ENCODE measurements at places on chromosomes 7 and 10.
A peak's percentile ranks its signal among the peaks of the same experiment; 100 is the strongest.

DNA sequence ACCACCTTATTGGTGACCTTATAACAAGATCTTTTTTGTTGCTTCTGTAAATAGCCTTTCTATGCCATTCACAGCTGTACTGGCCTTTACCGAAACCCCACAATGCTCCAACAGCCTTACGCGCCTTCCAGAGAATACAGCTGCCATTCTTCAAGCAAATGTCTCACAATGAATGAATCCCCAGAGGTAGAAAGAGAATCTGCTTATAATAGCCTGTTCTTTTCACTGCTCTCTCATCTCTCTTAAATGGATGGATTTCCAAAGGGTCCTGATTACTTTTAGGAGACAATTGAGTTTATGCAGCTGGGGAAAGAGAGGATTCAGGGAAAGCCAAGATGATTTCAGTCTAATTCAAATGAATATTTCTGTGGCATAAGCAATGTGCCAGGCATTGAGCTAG, 183.1 kb upstream of the PDE1C start:
- no peak for DNase-seq

DNA sequence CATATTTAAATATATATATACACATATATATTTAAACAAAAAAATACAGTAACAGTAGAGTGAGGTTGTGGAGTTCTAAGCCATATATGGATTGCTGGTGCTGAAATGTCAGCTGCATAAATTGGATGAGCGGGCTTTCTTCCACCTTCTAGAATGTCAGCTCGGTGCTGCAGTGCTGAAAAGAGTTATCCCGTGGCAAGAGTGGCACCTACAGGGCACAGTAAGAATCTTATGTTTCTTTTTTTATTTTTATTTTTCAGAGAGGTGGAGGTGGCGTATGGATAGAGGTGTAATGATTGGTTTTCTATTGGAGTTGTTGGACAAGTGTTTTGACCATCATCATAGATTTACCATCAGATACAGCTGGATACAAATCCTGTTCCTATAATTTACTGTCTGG, 86.2 kb upstream of the DYNC1I1 start:
- DNase-seq: no peak

GRCh38 chr10:79397051-79397450, 48.4 kb downstream of the ZCCHC24 start:
- no peak for DNase-seq

- no peak for DNase-seq
Observed at GRCh38 chr10:49000437-49001398, 61.1 kb upstream of the LRRC18 start.

DNA sequence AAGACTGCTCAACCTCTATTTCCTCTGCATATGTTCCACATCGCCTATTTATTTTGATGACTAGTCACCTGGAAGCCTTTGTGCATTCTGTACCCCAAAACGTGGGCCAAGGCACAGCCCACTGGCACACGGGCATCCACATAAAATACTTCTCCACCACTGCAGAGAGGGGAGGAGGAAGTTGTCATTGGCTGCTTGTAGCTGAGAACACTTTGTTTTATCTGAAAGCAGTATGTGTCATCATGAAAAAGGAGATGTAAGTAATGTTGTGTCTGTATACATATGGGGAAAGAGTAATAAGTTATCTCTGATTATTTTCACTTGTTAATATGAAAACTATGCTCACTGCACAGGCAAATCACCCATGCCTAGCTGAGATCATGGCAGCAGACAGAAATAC, 48.2 kb upstream of the AMPH start:
- no peak for DNase-seq

DNA sequence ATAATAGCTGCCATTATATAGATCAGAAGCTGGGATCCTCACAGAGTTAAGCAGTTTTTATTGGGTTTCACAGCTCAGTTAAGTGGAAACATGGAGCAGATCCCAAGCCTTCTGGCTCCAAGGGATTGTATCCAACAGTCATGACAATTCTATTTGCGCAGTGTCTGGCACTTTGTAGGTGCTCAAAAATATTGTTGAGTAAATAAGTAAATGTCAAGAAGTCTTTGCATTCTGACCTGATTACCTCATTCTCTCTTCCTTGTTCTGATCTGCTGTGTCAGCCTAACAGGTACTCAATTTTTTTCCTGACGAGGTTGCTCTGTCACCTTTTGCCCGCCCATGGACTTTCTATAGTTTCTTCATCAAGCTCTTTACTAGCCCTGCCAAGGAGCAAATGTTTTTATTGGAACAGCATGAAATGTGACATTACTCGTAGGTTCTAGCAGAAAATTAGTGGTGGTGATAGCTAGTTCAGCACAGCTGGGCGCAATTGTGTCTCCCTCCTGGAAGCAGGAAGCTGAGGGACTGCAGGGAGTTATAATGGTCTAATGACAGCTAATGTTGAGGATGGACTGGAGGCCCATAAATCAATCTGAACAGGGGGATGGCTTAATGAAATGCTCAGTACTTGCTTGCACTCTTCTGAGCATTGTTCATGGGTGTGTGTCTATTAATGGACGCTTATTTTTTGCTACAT, 680.2 kb downstream of the CCSER2 start:
- DNase-seq: no peak

GRCh38 chr7:15167912-15168311, 265.4 kb upstream of the DGKB start:
- no peak for DNase-seq

DNA sequence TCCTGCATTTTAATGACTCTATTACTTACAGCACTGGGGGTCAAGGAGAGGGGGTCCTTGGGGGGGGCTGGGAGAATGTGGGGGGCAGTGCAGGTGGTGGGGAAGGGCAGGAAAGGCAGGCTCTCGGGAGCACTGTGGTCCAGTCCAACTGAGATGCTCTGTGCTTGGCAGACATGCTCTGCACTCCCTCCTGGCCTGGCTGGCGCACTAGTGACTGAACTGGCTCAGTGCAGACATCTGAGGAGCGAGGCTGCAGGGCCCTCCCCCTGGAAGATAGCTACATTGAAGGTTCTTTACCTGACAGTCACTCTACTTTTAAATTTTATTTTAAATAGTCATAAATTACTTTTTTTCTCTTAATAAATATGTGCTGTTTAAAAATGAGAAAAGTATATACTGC, 105.7 kb downstream of the NEURL1 start:
- peak; percentile 52 for DNase-seq

GRCh38 chr7:40483630-40484029, 348.8 kb downstream of the SUGCT start:
- DNase-seq: no peak

DNA sequence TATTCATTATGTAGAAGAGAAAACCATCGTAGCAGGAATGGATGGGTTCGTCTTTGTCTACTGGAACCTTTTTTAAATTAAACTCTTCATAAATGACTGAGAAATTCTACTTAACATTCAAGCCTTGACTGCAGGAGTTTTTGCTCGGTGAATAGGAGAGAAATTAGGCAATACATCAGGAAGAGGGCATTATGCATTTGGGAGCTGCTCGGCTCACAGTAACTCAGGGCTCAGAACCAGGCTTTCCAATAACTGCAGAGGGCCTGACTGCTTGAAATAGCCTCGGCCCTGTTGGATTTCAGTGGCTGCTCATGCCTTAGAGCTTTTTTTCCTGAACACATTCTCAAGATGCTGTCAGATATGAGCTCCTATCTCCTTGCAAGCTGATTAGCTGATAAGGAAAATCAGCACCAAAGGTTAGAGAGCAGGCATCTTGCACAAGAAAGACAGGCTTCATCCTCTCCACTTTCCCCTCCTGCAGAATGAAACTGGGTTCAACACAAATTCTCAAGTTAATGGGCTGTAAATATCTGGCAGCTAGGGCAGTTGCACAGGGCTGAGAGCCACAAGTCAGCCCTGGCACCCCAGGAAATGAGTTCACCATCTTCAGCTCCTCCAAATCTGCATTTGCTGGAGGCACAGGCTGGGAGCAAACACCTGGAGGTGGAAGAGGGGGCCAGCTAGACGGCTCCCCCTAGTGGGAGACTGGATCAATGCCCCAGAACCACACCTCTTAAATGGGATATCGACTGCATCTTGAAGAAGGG, 24.3 kb downstream of the TECTB start:
- DNase-seq: no peak

DNA sequence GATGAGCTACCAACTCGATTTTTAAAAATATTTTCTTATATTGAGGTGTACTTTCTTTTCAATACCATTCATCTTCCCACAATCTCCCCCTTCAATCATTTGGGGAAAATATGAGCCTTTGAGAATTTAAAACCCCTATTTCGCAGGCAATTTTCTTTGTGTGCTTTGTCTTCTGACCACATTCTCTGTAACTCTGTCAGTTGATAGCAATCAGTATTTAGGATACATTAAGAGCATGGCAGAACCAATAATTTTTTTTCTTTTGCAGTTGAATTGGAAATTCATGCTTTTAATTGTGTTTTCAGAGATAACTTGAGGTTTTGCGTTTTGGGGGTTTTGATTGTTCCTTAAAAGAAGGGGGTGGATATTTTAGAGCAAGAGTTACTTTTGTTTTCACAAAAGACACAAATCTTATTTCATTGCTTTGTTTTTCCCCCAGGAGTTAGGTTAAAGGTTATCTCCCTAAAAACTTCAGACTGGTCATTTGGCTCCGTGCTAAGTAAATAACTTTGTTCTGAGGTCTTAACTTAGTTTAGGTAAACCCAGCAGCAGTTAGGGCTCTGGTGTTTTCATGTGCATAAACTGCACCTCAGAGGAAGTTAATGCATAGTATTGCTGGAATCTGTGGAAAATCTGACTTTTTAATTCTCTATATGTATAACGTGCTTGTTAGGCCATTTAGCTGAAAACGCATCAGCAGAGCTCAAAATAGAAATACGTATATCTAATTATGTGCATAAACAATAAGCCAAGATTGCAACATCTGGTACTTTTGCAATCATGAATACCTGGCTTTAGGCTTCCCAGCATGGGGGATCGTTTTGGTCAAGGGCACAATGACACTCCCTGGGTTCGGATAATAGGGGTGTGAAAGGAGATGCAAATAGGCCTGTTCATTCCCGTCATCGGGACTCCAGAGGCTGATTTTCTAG, 676.4 kb upstream of the ANKRD30A start:
- no peak for DNase-seq

- no peak for DNase-seq
Observed at GRCh38 chr10:48243487-48243886, 31.0 kb downstream of the FRMPD2 start.

GRCh38 chr10:15579605-15580004, 140.1 kb downstream of the ITGA8 start:
- no peak for DNase-seq

DNA sequence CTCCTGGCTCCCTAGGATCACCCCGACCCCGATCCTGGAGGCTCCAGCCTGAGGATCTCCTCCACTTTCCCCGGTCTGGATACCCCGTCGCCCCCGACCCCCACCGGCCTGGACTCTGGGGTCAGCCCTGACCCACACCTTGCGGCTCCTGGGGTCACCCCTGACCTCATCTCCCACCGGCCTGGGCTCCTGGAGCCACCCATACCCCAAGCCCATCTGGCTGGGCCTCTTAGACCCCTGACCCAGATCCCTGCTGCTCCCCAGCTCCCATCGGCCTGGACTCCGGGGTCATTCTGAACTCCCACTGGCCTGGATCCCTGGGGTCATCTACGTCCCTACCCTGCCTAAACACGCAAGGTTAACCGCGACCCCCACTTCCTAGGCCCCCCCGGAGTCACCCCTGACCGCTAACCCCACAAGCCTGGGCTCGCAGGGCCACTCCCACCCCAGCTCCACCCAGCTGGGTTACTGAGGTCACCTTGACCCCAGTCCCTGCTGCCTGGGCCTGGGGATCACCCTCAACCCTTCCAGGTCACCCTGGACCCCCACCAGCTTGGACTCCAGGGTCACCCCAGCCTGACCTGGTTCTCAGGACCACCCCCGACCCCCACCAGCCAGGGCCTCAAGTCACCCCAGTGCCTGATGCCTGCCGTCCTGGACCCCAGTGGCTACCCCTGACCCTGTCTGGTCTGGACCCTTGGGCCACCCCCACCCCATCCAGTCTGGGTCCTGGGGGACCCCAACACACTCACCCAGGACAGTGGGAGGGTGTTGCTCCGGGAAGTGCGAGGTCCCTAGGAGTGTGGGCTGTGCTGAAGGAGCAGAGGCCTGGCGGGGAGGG, 1.2 kb downstream of the FOXK1 start:
- no peak for DNase-seq

- no peak for DNase-seq
Observed at GRCh38 chr7:120841608-120842007, 16.3 kb downstream of the TSPAN12 start.

DNA sequence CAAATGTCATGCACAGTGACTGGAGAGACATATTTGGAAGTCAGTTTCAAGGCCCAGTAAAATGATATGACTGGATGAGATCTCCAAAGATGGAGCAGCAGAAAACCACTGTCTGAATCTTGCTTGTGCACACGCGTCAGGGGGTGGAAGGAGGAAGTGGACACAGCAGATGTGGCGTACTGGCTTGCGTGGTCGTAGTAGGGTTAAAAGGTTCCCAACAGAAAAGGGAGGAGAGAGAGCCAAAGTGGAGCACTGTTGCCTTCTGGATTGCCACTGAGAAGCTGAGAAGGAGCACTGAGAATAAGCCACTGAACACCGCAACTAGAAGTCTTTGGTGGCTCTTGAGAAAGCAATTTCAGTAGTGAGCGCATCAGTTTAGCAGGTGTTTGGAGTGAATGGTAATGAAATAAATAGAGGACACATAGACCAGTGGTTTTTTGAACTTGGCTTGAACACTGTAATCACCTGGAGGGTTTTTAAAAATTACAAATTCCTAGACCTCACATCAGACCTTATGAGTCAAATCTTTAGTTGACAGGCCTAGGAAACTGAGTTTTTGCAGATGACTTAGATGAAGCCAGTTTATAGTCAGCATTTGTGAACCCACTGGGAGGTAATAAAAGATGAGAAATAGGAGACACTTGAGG, 227.3 kb downstream of the PTEN start:
- no peak for DNase-seq

- no peak for DNase-seq
Observed at GRCh38 chr10:132326925-132327324, 5.1 kb upstream of the LRRC27 start.

DNA sequence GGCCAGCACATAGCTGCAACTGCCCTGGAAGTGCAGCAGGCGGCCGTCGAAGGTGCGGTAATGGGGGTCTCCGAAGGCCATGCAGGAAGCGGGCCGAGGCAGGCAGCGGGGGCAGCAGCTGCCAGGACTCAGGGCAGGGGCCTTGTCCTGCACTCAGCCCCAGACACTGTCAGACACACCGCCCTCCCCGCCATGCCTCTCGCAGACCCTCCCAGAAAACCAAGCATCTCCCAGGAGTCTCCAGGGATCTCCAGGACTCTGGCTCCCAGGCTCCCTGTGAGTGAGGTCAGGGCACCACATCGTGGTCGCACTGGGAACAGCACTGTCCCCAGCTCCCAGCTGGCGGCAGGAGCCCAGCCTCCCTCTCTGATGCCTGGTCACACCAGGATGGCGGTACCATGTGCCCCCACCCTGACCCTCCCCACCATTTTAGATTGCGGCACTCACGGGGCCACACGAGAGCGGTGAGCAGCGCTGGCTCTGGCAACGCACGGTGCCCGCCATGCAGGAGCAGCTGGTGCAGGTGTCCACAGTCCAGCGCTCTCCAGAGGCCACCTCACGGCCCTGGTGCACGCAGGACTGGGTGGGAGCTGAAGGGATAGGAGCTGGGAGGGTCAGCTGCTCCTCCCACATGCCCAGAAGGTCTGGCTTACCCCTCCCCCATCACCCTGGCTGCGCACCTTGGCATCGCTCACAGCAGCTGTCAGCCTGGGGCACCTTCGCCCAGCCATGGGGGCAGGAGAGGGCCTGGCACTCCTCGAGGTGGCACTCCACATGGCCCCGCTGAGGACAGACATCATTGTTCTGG, 17.5 kb downstream of the ATP6V1F start:
- no peak for DNase-seq

- no peak for DNase-seq
Observed at GRCh38 chr10:19968745-19969144, 152.5 kb downstream of the PLXDC2 start.

- DNase-seq: no peak
Observed at GRCh38 chr7:15828881-15829280, 142.4 kb upstream of the MEOX2 start.
